Activated T-helper 2 cell treated with anti-CD3 and anti-CD28 coated beads, Interferon-gamma antibody, Interleukin-2, Interleukin-4, amounts not matched to agents 10 μg/mL and 5 μg/mL and 100 μg/mL, durations not matched to agents 14 hours and 24 hours and 36 hours (primary cell): ENCODE measurements at places on chromosomes 12 and 14.

- no peak for DNase-seq
Observed at GRCh38 chr12:53179687-53180219, 769 bp upstream of the ZNF740 start.

- no peak for DNase-seq
Observed at GRCh38 chr12:16063726-16064125, 152.6 kb downstream of the DERA start.

- no peak for DNase-seq
Observed at GRCh38 chr12:43237238-43237879, 314.6 kb downstream of the ADAMTS20 start.

DNA sequence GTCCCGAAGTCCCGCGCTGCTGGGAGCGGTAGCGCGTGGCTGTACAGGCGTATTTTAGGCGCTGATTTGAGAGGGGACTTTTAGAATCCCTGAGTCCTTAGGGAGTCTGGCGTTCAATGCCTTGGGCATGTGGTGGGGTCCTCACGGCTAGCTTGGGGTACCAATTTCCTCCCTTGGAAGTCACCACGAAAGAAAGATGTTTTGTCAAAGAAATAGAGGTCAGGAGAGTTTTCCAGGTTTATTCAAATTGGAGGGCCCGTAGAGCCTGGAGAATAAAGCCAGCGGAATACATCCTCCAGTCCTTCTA lies 63.9 kb downstream of the KLHL28 start:
- no peak for DNase-seq
